ENCODE measurements at places on chromosomes 2 and 18. TPM values are rescaled to one million over a fixed set of nuclear protein-coding genes. Genes with fewer than 3 reads are reported as not detected.

DNA sequence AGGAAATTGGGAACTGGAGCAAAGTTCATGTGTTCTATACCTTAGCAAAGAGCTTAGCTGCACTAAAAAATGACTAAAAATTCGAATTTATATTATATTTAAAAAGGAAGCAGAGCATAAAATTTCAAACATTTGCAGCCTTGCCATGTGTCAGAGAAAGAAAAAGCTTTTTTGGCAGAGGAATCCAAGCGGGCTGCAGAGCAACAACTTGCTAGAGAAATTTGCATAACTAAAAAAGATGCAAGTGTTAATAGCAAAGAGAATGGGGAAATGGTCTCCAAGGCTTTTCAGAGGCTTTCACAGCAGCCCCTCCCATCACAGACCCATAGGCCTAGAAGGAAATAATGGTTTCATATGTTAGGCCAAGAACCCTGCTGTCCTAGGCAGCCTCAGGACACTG lies 1315.9 kb downstream of the DSC3 start:
- peak; percentile 33 for DNase-seq

GRCh38 chr18:51513517-51513916 lies 316.0 kb upstream of the MEX3C start:
- no peak for DNase-seq

DNA sequence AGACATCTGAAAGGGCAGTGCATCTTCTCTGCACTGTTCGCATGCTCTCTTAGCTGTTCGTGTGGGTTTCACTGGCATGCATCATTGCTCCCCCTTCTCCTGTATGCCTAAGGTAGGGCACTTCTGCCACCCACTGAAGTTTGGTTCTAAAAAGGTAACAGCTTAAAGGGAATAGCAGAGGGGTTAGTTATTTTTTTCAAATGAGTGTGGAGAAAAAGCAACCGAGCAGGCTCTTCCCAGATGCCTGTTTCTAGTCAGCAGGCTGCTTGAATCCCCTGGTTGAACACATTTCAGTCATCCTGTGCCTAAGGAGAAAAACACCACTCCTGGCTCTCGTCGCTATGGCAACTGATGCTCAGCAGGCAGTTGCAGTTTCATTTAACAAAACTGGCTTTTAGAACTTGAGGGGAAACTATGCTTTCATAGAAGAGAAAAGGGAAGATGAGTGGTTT lies 69.8 kb upstream of the GALNT3 start:
- no peak for DNase-seq

DNA sequence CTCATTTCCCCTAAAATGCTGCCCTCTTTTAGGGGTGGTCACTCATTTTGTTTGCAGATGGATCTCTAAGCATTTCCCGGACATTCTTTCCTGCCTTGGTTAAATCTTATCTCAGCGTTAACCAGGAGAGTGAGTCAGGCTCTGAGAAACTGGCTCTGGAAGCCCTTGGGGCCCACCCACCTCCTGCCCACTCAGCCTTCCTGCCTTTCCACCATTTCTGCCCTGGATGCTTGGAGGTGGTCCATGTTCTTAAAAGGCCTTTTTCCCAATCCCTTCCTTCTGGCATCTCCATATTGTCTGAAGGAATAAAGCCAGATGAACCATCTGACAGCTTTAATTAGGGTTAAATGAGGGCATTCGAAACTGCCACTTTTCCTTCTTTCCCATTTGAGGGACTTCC lies 9.5 kb downstream of the HK2 start:
- DNase-seq = no peak

DNA sequence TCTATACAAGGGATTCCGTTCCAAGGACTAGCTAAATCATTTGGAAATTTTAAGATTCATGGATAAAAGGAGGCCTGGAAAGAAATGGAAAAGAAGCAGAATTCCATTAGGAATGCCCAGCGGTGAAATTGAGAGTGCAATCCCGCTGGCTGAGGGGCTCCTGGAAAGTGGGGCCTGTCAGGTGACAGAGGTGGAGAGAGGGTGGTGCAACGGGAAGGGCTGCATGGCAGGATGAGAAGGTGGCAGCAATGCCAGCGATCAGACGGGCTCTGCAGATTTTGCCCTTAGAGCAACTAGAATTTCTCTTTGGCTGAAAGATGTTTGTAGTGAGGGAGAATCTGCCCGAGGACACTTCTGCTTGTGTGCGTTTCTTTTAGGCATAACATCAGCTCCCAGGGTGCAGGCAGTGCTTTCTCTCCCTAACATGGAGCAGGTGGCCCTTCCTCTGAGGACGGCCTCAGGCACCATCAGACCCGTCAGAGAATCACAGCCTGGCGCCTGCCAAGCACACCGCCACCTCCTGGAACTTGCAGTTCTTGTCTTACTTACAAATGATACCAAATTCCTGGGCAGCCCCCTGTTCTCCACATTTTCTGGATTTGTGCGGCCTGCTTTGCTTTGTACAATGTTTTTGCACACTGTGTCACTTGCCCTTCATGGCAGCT lies 261.6 kb downstream of the NDUFA10 start:
- DNase-seq = peak; percentile 75

- peak; percentile 26 for DNase-seq
Observed at GRCh38 chr2:105749583-105750400, 5.1 kb downstream of the NCK2 start.

DNA sequence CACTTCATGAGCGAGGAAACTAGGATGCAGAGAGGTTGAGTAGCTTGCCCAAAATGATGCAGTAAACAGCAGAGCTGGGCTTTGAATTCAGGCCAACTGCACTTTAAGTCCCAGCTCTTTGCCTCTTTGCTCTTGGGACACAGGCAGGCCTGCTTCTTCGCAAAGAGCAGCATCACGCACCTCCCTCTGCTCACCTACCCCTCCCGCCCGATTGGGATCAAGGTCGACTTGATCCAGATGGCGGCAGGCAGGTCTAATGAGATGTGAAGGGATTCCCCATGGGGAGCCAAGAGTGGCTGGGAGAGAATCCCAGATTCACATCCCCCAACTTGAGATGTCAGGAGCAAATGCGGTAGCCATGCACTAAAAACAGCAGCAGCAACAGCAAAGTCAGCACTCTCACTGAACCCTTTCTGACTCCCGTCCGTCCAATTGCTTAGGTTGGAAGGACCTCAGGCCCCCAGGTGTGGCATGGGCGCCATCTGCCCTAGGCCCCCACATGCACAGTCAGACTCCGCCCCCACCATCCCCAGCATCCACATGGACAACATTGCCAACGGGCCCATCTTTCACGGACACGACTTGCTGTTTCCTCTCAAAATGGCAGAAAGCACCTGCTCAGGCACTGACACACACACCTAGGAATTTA lies 84.3 kb upstream of the MAP4K4 start:
- peak; percentile 65 for DNase-seq

DNA sequence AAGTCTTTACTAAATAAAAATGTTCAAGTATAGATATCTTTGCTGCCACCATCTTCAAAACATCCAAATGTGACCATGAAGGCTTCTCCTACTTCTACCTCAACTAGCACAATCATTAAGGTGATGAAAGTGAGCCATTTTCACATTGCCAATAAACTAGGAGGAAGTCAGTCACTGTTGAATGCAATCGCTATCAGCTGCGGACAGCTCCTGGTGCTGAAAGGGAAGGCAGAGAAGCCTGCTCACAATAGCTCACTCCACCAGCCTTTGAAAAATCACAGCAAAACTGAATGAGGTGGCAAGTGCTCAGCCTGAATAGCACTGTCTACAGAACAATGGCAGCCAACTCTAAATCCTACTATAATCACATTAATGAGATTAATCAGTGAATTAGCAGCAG lies 2.2 kb downstream of the MYT1L start:
- peak; percentile 91 for DNase-seq

DNA sequence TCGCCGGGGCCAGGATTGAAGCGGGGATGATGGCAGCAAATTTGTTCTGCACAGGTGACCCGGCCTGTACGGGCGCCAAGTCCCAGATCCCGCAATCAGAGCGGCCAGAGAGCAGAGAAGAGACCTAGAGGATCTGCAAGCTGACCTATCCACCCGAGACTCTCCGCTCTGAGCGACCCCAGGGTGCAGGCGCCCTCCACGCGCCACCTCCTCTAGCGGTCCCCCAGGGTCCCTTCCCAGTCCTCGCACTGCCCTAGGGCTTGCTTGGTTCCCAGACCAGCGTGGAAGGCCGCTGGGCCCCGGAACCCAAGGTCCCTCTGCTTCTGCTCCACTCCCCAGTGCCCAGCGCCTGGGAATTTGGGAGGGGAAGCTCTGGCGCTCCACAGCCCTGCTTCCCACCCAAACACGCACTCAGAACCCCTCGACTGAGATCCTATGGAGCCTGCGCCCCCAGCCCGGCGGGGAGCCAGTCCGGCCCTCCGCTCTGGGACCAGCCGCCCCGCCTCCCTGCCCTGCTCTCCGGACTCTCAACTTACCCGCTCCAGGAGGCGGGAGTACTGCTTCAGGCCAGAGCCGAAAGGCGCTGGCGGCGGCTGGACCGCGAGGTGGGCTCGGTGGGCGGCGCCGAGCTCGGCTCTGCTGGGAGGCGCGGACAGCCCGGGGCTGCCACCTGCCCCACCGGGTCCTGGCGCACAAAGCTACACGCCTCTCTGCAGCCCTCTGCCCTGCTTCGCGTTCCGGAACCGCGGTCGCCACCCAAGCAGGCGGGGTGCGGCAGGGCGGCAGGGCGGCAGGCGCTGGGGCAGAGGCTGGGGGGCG lies 3.0 kb upstream of the SIX3 start:
- peak; percentile 88 for DNase-seq

DNA sequence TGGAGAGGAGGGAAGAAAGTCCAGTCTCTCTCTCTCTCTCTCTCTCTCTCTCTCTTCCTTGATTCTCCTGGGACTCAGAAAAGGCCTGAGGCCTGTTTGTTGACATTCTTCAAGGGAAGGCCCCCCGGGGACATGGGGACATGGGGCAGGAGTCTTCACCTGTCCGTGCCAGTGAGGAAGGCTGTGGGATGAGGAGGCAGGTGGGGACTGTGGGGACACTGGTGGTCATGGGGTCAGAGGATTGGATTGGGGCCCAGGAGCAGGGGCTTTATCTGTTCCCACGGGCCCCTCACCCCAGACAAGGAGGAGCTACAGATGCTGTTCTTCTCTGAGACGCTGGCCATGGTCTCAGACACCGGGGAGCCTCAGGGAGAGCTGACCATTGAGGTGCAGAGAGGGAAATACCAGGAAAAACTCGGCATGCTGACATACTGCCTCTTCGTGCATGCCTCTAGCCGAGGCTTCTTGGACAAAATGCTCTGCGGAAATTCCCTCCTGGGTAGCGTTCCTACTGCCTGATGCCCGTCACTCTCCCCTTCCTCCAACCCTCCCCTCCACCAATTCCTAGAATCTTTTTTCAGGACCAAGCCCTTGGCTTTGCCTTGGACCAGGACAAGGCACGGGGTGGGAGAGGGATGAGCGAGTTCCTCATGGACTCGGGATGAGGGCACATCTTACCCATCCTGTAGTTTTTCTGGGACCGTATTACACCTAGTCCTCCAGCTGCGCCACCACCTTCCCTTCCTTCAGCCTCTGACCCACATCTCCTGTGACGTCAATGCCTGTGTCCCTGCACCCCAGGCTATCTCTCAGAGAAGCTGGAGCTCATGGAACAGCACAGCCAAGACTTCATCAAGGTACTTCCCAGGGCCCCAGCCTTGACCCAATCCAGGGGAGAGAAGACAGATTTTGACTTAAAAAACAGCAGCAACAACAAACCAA lies 850 bp downstream of the CATIP start:
- peak; percentile 63 for DNase-seq

DNA sequence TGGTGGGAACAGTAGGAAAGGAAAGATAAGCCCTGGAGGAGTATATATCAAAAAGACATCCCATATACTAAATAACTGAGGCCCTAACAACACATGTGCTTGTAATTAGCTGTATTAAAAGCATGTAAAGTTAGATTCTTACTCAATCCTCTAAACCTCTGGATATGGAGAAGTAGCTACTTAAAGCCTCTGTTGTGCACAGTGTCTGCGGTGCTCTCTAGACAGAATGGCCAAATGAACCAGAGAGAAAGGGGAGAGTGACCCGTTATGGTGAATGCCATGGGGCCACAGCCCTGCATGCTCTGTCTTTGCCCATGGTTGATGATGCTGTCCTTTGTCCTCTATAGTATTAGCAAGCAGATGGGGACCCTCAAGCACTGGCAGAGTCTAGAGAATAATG lies 104.4 kb upstream of the SLC8A1 start:
- no peak for DNase-seq

GRCh38 chr2:68737711-68738110 lies 3.1 kb downstream of the ARHGAP25 start:
- DNase-seq = no peak

- no peak for DNase-seq
Observed at GRCh38 chr2:219261024-219261855, 7.5 kb upstream of the TUBA4A start.

GRCh38 chr18:78643004-78643403 lies 336.6 kb upstream of the SALL3 start:
- no peak for DNase-seq

DNA sequence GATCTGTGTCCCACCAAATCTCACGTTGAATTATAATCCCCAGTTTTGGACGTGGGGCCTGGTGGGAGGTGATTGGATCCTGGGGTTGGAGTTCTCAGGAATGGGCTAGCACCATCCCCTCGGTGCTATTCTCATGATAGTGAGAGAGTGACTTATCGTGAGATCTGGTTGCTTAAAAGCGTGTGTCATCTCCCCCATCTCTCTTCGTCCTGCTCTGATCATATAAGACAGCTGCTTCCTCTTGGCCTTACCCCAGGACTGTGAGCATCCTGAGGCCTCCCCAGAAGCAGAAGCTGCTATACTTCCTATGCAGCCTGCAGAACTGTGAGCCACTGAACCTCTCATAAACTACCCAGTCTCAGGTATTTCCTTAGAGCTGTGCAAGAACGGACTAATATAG lies 163.7 kb upstream of the NDUFV2 start:
- DNase-seq = no peak

GRCh38 chr18:62634979-62635630 lies 80.2 kb upstream of the PHLPP1 start:
- DNase-seq = peak; percentile 54

- no peak for DNase-seq
Observed at GRCh38 chr2:218343591-218343990, 13.1 kb upstream of the CATIP start.

DNA sequence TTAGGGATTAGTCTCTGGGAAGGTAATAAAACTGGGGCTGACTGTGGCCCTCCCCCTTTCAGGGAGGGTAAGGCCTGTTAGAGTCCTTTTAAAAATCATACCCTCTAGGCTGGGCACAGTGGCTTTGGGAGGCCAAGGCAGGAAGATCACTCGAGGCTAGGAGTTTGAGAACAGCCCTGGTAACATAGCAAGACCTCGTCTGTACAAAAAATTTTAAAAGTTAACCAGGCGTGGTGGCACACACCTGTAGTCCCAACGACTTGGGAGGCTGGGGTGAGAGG lies 118.7 kb downstream of the STPG4 start:
- DNase-seq = no peak

DNA sequence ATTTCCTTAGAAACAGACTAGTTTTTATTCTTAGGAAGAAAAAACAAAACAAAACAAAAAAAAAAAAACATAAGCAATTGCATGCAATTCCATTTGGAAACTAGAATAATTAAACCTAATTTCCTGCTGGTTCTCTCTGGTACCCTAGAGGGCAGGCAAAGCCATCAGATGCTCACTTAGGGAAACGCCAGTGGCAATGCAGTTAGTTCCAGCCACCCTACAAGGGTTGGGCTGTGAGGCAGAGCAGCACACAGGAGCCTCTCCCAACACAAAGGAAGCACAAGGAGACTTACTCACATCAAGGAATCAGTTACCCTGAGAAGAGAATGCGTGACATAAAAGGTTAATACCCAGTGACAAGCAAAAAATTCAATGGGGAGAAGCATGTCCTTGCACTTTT lies 28.8 kb downstream of the CCDC93 start:
- DNase-seq = peak; percentile 59

Gene FOXI3
- 2.6 TPM for total RNA-seq

Gene C2orf74
- 18.0 TPM for total RNA-seq

Gene CMPK2
- 2.4 TPM for total RNA-seq

Gene RAB17
- total RNA-seq = 235 TPM

Gene NCK2
- total RNA-seq = 59.1 TPM

Gene LYG2
- not detected for total RNA-seq

Gene SLC23A3
- total RNA-seq = 0.65 TPM

Gene XDH
- total RNA-seq = 3.6 TPM
